ENCODE measurements at places on chromosomes 16 and 17.

- no peak for DNase-seq
Measured at GRCh38 chr17:34851961-34852540, 109.2 kb downstream of the CCT6B start.

- no peak for DNase-seq
Measured at GRCh38 chr17:39603304-39604016, 4.3 kb downstream of the NEUROD2 start.

GRCh38 chr16:68147444-68147843 is 62.3 kb downstream of the NFATC3 start:
- no peak for DNase-seq

DNA sequence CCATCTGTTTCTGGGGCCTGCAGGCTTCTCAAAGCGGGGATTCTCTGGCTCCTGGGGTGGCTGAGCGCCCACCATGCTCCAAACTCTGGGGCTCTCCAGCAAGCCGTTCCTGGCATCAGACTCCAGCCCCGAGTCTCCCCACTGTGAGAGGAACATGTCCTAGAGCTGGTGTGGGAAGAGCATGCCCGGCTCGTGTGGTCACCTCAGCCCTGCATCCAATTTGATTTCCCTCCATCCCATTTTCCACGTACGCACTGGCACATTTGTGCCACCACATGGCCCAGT is 23.2 kb upstream of the KCNJ12 start:
- DNase-seq: no peak

GRCh38 chr16:5064915-5065314 is 841 bp downstream of the C16orf89 start:
- DNase-seq: no peak

DNA sequence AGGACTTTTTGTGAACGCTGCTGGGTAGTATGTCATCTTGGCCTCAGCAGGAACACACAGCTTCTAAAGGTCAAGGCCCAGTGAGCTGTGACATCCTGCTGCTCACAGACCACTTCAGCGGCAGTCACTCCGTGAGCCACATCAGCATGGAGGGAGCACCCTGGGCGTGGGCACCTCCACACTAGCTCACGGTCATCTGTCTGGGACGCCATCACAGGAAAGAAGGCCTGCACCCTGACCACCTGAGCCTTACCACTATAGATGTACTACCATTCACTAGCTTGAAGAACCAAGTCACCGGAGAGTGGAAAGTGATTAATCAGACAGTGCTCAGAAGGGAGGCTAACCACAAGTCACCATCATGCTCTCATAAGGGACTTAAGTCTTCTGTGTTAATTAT is 3.3 kb downstream of the AXIN1 start:
- no peak for DNase-seq

DNA sequence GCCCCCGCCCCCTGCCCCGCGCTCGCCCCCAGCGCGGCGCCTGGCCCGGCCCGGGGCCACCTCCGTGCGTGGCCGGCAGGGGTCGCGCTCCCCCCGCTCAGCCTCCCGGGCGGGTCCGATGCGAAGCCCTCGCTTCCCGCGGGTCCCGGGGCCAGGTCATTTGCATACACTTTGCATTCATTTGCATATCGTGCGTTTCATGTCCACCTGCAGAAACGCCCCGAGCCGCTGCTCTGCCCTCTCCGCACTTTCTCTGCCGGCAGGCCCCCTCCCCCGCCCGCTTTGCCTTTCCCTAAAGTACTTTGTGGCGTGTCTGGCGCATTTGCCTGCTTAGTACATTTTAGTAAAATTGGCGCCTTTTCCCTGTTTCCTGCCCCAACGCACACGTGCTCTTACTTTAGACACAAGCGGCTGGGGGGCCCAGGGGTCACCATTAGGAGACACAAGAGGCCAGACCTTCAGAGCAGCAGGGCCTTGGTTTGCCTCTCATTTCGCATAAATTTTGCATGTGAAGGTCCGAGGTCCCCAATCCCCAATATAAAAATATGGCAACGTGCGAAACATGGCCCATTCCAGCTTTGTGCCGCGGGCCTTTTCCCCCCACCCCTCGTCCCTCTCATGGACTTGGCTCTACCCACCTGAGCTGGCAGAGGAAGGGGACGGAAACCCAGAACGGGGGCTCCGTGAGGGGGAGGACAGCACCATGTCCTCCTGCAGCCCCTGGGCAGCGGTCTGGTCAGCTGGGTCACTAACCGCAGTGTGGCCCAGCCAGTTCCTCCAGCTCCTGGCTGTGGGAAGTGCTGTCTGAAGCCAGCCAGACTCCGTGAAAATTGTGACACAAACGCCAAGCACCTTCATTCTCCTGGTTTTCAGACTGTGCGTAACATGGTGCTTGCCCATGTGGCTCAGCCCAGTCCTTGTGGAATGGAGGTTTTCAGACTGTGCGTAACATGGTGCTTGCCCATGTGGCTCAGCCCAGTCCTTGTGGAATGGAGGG is 34.8 kb downstream of the CBFA2T3 start:
- peak; percentile 69 for DNase-seq

DNA sequence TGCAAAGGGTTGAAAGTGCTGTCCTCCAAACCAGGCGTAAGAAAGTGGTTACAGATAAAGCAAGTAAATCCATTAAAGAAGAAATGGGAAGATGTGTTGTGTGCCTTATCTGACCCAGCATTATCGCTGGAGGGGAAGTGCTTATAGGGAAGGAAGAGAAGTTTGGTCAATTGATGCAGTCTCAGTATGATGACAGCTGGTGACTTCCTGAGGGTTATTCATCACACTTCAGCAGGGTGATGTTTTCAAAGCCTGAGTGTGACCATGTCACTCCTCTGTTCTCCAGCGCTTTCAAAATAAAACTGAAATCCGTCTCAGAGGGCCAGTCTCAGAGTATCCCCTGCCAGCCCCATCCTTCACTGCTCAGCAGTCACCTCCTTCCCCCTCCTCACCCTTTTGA is 505.4 kb upstream of the RBFOX1 start:
- no peak for DNase-seq

- no peak for DNase-seq
Measured at GRCh38 chr17:29621751-29622194, 939 bp downstream of the CORO6 start.

GRCh38 chr16:70483426-70483825 is 29.0 kb downstream of the FCSK start:
- DNase-seq: no peak

- DNase-seq: no peak
Measured at GRCh38 chr17:31915456-31916100, 14.1 kb upstream of the UTP6 start.

DNA sequence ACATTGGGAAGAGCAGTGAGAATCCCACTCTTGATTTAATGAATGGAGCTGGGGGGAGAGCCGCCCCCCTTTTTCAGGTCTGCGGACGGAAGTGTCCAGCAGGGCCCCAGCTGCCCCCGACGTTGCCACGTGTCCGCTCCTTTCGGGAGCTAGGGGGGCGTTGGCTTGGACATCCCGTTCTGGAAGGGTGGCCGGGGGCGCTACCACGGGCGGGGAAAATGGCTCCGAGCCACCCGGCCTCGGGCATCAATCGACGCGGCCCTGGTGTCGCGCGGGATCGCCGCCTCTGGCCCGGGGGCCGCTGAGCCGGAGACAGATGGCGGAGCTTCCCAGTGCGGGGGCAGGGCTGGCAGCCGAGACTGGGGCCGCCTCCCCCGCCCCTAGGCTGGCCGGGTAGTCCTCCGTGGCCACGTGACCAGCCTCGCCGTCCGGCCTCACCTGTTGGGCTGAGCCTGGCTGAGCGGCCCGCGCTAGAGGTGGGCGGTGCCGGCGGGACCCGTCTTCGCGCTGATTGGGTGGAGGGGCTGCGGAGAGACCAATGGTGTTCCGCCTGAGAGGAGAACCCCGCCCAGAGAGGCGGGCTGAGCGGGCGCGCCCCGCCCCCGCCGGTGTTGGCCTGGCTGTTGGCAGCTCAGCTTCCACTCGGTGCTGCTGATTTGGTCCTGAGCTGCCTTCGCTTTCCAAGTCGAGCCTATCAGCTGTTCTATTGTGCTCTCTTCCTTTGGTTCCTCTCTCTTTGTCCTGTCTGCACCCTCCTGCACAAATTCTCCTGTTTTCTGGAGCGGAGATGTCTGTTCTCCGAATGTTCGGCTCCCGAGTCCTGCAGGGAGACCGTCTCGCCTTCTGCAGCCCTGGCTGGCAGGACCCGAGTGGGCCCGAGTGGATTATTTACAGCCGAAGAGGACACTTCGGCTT is 8.3 kb downstream of the HS3ST3B1 start:
- peak; percentile 80 for DNase-seq

- DNase-seq: no peak
Measured at GRCh38 chr16:17827313-17827712, 356.6 kb upstream of the XYLT1 start.

DNA sequence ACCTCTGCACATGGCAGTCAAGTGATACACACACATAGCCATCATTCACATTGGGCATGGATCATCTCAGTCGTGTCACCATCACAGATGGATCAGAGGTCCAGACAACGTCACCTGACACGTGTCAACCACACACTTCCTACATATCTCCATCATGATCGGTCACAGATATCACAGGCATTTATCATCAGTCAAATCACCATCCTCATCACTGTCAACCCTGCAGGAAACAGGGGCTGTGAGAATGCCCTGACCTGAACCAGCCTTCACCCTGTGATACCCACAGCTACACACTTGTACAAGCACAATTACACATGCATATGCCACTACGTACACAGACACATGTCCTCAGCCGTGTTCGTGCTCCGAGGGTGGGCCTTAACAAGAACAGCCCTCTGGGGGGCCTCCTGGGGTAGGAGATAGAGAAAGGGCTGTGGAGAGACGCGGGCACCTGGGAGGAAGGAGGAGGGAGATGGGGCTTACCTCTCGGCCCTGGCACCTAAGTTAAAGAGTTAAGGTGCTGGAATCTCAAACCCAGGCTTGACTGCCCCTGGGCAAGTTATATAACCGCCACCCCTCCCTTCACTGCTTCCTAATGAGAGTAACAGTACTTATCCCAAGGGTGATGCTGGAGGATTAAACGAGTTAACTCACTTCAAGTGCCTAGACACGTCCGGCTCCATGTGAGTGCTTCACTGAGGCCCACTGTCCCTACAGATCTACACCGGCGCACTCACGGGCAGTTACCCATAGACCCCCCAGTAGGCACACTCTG is 1.1 kb downstream of the SLC12A4 start:
- no peak for DNase-seq

GRCh38 chr17:7440113-7440833 is 961 bp downstream of the FGF11 start:
- DNase-seq: peak; percentile 65
